ENCODE measurements at places on chromosomes 12 and 14.

- no peak for DNase-seq
Observed at GRCh38 chr14:88322504-88323085, 474 bp downstream of the KCNK10 start.

- DNase-seq = peak; percentile 74
Observed at GRCh38 chr12:26831951-26832821, 808 bp downstream of the ITPR2 start.

DNA sequence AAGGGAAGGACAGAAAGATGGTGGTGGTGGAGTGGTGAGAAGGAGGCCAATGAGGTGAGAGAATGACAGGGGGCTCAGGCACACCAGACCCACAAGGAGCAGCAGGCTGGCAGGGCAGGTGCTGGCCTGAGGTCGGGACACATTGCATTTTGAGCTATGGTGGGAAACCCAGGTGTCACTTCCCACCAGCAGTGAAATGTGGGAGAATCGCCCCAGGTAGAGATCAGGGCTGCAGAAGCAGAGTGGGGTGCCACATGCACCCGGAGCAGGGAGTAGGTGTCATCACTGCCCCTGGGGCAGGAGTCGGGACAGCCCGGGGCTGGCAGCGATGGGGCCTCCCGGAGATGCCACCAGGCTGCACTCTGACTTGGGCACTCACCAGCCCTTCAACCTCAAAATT is 315.8 kb downstream of the BCL11B start:
- no peak for DNase-seq

- DNase-seq = no peak
Observed at GRCh38 chr14:95192311-95192710, 35.0 kb upstream of the DICER1 start.

DNA sequence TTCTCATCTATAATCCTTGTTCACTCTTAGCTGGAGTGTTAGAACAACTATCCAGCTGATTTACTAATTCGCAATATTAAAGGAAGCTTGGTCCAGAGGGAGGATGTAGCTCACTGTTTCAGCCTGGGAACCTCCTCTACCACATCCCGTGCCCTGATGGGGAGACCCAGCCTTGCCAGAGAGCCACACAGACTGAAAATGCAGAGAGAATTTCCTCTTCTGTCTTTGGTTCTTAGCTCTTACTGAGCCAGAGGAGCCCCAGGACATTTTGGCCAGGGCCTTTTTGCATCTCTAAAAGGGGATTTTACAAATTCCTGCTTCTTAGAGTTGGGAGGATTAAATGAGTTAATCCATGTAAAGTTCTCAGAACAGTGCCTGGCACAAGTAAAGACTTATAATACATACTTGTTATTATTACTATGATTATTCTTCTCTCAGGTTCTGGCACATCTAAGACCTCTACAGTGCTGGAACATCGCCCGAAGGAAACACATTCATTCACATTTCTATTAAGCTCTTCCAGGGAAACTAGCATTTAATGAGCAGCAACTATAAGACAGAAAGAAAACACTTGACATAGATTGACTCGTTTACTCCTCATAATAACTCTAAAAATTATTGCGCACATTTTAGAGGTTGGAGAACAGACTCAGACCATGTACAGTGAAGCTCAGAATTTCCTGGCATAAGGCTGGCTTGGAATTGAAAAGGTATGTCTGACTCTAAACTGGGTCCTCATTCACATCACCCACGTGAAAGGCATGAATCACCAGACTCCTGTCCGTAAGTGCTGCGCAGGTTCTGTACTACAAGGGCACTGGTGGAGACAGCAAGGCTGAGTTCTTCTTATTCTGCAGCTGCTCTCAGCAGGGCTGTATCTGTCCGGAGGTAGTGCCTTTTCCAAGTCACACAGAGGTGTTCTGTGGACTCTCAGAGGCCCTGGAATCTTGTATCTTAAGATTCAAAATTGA is 27.8 kb upstream of the AEBP2 start:
- DNase-seq = no peak

DNA sequence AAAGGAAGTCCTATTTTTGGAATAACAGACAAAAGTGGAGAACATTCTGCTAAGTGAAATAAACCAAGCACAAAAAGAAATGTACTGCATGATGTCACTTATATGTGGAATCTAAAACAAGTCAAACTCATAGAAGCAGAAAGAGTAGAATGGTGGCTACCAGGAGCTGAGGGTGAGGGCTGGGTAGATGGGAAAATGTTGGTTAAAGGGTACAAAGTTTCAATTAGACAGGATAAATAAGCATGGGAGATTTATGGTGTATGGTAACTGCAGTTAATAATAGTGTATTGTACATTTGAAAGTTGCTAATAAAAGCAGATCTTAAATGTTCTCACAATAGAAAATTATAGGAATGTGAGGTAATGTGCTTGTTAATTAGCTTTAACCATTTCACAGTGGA is 12.8 kb downstream of the LUM start:
- DNase-seq = no peak

DNA sequence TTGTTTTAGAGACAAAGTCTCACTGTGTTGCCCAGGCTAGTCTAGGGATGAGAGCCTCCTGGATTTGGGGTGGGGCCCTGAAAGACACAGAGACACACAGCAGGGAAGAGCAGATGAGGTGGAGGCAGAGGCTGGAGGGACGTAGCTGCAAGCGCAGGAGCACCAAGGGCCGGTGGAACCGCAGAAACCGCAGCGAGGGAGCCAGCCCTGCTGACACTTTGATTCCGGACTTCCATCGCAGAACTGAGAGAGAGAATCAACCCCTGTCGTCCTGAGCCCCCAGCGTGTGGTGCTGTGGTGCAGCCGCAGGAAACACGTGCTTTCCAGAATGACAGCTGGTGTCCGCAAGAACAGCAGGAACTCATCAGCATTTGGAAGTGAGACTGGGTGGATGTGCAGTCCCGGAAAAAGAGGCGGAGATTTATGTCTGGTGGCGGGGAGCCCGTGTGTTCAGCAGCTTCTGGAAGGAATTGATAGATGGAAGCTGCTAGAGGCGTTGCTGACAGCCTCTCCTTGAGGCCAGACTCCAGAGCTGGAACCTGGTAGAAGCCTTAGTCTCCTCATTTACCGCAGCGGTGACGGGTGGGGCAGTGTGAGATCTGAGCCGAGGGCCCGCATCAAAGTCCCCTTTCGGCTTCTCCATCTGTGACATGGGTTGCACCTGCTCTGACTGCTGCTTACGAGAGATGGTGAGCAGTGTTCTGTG is 21.9 kb upstream of the KLC1 start:
- peak; percentile 65 for DNase-seq
